Activated CD4-positive, alpha-beta T cell treated with anti-CD3 and anti-CD28 coated beads, Interleukin-2, amount 50 U/mL, for 4 hours (primary cell): ENCODE measurements at places on chromosomes 3 and 15.

GRCh38 chr3:23762759-23763477 lies 42.8 kb upstream of the UBE2E1 start:
- no peak for DNase-seq

GRCh38 chr15:71278989-71279756 lies 163.9 kb downstream of the THSD4 start:
- DNase-seq: no peak

DNA sequence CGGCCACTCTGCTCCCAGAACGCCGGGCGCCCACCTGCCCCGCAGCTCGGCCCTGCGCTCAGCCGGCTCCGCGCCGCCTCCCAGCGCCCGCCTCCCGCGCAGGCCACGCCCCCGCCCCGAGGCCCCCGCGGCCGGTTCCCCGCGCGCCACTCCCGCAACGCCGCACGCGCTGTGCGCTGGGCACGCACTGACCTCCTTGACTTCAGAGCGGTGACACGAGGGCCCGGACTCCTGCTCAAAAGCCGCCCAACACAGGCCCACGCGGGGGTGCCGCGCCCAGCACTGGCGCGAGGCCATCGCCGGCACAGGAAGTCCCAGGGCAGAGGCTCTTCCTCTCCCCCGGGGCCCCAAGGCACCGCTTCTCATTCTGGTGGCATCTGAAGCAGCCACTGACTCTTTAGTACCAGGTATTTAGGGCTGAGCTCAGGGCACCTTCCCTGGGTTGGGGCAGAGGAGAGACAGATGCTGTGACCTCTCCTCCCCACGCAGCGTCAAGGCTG lies 12.4 kb downstream of the TNK2 start:
- DNase-seq: peak; percentile 39

DNA sequence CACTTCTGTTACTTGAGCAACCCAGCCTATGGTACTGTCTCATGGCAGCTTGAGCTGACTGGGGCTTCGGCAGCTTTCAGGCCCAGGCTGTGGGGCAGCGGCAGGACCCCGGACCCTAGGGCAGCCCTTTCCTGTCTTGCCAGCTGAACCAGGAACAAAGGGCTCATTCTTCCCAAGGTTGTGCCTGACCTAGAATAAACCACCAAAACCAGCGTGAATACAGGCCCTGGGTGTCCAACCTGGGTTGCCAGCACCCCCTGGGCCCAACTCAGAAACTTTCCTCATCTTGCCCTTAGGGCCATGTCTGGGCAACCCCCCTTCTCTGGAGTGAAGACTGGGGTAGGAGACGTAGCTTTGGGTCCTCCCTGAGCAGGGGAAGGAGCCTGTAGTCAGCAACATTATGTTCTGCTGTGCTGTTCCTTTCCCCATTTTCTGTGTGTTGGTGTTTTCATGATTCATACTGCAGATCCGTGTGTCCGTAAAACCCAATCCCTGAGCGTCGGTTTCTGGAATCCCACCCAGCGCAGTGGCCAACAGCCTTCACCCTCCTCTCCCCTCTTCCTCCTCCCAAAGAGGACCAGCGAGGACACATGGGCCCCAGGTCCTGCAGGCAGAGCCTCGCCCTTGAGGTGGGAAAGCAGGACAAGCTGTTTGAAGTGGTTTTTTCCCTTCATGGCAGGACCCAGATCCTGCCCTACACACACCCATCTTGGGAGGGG lies 33.5 kb downstream of the TKT start:
- no peak for DNase-seq

GRCh38 chr3:161393310-161393709 lies 22.0 kb upstream of the SPTSSB start:
- no peak for DNase-seq

DNA sequence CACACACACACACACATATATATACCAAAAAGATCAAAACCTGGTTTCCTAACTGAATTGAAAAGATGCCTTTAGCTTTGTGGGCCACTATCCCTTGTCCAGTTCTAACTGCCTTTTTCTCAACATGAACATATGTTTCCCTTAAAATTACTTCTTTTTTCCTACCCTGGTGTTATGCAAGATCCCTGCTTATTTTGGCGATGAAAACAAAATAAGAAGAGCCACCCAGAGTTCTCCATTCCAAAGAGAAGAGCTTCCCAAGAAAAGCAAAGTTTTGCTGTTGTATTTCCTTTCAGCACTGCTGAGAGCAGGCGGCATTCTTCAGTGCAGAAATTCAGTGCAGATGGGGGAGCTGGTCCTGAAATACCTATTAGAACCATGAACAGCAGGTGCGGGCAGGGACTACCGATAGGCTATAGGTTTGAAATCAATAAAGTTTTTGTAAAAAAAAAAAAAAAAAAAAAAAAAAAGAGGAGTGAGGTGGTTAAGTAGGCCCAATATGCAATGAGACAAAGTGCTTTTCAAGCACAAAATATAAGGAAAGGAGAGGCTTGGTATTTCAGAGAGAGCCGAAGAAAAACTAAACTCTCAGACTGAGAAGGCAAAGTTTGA lies 238.0 kb downstream of the FOXP1 start:
- DNase-seq: no peak

- DNase-seq: no peak
Measured at GRCh38 chr3:1661839-1662238, 436.8 kb upstream of the CNTN4 start.

DNA sequence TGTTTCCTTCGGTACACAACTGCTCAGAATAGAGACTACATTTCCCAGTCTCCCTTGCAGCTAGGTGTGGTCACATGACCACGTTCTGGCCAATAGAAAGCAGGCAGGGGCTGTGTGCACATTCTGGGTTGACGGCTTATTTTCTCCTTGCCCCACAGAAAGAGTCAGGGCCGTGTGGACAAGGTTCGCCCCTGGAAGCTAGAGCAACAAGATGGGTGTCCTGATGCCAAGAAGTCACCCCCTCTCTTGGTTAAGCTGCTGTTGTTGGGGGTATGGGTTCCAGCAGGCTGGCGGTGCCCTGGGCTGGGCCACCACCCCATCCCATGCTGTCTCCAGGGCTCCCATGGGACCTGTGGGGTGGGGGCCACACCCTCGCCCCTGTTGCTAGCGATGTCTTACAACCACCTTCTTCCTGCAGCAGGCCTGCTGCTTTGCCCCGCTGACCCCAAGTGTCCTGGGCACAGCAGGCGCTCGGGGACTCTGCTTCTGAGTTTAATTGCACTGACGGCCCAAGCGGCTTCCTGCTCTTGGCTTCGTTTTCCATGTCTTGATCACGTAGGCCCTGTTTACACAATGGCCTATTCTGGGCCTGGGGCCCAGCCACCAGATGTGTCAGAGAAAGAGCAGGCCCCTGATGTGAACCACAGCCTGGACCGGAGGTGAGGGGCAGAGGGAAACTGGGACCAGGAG lies 24.9 kb downstream of the ABTB1 start:
- DNase-seq: peak; percentile 19

DNA sequence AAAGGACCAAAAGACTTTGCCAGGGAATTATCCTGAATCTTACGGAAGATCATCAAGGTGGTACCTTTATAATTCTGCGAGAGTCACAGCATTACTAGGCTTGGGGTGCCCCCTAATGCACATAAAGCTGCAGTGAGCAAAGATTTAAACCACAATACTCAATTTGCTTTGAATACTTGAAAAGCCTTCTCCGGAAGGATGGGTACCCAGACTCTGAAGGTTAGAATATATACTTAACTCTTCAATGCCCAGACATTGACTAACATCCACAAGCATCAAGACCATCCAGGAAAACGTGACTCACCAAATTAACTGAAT lies 117.8 kb upstream of the KCNH8 start:
- DNase-seq: no peak

DNA sequence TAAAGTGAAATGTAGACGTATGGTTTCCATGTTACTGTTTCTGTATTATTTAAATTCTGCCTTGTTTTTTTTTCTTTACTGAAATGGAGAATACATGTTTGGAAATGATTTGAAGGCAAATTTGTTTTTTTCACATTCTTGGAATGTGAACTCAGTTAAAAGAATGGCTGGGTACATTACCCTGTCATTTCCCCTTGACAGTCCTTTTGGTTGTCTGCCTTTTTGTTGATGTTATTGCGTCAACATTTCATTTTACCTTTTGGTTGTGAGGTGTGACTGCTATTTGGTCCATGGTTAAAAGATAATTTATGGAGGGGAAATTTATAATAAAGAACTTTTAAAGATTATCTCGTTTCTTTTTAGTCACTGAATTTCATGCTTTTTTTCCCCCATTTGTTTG lies 3.2 kb upstream of the GPR171 start:
- no peak for DNase-seq

GRCh38 chr15:31814082-31814481 lies 216.2 kb upstream of the CHRNA7 start:
- no peak for DNase-seq

DNA sequence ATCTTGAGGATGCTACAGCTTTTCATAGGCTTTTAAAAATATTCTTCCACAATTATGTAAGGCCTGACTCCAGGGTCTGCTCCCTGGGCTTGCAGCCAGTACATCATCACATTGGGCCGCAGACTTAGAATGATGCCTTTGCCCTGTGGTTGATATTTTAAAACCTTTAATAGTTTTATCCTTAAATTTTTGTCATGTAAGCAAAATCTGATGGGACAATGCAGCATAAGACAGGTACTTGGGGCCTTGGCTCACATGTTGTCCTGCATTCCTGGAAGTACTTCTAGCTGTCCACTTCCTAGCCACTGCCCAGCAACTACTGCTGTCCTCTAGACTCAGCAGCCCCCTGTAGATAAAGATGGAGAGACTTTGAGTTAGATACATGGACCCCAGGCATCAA lies 197.3 kb upstream of the SLITRK3 start:
- DNase-seq: no peak

DNA sequence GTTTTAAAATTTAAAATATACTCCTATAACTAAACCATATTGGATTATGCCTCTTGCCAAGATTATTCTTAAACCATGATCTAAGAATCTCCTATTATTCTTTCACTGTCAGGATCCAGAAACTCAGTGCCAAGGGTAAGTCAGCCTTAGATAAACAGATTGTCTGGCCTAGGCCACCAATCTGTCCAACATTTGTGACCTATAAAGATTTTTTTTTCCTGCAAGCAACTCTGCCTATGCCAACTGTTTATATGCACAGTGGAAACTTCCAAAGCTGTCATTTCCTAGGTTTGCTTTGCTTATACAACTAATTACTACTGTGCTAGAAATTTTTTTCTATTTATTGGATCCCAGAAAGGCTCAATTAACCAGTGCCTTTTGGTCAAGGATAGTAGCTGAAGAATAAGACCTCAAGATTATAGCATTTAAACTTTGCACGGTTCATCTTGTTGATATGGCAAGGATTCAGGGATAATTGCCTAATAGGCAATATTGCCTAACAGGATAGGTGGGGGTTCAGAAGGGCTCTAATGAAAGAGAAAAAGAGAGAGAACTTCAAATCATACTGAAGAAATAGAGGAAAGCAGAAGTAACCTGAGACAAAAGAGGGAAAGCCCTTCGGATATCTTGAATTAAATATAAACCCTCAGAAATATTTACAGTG lies 22.8 kb downstream of the GAP43 start:
- no peak for DNase-seq

- DNase-seq: no peak
Measured at GRCh38 chr15:25054329-25054728, 99.5 kb downstream of the SNRPN start.

GRCh38 chr3:16945330-16945729 lies 60.6 kb downstream of the PLCL2 start:
- no peak for DNase-seq

GRCh38 chr3:29335438-29335837 lies 54.6 kb downstream of the RBMS3 start:
- DNase-seq: no peak

DNA sequence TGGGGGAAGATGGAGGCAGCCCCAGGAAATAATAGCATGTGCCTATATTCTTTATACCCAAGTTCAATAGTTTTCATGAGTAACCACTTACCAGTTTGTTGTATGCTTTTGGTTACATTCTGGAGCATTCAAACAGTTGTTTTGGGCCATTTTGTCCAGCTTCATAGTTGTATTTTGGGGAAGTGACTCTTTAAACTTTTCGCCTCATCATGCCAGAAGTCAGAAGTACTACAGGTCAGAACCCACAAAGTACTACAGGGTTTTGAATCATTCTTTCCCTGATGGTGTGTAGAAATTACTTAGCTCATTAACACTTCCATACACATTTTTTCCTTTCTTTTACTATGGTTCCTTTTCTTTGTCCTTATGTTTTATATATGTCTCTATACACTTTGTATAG lies 210.6 kb downstream of the ARPP21 start:
- DNase-seq: no peak

DNA sequence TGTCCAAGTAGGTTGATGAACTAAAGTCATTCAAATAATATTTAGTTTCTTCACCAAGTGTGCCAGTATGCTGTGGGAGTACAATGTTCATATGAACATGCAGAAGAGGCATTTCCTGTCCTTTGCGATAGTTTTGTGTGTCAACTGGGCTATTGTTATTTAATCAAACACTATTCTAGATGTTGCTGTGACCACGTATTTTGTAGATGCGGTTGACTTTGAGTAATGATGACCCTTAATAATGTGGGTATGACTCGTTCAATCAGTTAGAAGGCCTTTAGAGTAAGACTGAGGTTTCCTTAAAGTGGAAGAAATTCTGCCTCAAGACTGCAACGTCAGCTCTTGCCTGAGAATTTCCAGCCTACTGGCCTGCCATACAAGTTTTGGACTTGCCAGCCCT lies 470.7 kb upstream of the CBLB start:
- no peak for DNase-seq

DNA sequence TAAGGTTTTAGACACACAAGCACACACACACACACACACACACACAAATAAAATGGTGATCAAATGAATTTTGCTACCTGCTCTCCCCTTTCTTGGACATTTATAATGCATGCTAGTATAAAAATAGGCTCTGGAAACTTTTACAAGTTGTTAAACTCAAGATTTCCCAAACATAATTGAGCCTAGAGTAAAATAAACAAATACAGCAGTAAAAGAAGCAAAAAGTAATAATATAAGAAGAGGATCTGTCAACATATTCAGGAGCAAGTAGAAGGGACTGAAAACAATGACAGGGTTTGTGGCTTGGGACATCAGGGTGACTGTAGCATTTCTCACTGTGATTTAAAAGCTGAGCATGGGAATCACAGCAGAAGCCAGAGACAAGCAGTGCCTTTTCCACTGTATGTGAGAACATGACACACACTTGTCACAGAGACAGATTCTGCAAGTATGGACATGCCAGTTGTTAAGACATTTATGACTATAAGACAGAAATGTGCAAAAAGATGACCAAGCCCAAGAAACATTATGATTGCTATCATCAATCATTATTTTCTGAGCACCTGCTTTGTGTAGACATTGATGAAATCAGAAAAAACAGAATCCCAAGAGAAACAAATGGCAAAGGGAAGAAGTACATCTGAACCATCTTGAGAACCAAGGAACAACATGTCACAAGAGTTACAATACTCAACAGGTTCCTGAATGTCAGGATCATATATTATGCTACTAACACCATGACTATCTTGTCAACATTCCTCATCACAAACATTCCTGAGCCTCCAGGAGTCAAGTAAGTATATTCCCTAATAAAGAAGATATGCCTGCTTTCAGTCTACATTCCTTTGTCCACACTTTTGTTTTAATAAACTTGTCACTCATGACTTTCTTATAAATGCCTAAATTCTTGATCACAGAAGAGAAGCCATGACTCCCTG lies 7.1 kb downstream of the THRB start:
- DNase-seq: no peak
